ENCODE measurements at places on chromosomes 4 and X. TPM values are rescaled to one million over a fixed set of nuclear protein-coding genes. Genes with fewer than 3 reads are reported as not detected.

Gene GPR143
- 18.7 TPM for total RNA-seq

Gene AREG
- 95.3 TPM for total RNA-seq

GRCh38 chrX:2608638-2609430 is 82.3 kb upstream of the CD99 start:
- DNase-seq, result peak; percentile 19

- no peak for DNase-seq
These were observed 39.6 kb downstream of the HTRA3 start for GRCh38 chr4:8308856-8309771.

GRCh38 chr4:82745173-82745842 is 53.3 kb downstream of the SCD5 start:
- peak; percentile 32 for DNase-seq

GRCh38 chr4:148834804-148835631 is 392.8 kb upstream of the NR3C2 start:
- peak; percentile 37 for DNase-seq

GRCh38 chr4:53019485-53020382 is 157.6 kb downstream of the RASL11B start:
- no peak for DNase-seq

DNA sequence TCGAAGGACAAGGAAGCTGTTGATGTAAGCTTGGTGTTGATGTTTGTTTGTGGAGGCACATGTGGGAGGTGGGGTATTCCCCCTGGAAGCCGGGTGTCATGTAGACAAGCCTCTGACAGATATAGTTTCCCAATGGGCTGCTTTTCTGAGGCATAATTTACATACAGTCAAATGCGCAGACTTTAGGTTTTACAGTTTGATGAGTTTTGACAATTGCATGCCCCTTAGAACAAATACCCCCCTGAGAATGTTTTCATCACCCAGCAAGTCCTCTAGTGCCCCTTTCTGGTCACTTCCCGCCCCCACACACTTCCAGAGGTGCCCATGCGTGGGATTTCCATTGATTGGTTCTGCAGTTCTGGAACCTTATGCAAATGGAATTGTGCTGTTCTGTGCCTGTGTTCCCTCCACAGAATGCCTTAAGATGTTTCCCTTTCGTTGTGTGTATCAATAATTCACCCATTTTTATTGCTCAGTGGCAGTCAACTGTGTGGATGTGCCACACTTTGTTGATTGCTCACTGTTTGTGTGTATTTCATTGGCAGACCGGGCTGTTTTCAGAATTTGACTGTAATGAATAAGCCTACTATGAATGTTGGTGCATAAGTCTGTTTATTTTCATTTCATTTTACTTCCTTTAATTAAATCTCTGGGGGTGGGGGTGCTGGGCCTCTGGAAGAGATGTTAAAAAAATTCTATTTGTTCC is 8.5 kb downstream of the EVC start:
- DNase-seq, result no peak

DNA sequence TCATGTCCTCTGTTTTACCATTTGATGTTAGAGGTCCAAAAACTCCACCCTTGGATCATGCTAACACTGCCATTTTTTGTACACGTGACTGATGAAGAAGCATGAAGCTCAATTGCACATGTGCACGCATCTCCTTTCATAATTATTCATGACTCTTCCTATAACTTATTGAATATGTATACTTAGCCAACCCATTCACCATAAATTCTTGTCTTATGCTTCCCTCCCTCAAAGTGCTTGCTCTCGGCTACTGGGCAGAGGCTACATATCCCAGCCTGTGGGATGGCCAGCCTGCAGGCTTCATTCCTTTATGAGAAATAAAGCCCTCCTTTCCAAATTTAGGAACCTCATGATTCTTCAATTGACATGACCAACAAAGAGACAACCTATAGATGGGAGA is 17.5 kb upstream of the BMP15 start:
- no peak for DNase-seq
